ENCODE measurements at places on chromosomes 5 and 9.

DNA sequence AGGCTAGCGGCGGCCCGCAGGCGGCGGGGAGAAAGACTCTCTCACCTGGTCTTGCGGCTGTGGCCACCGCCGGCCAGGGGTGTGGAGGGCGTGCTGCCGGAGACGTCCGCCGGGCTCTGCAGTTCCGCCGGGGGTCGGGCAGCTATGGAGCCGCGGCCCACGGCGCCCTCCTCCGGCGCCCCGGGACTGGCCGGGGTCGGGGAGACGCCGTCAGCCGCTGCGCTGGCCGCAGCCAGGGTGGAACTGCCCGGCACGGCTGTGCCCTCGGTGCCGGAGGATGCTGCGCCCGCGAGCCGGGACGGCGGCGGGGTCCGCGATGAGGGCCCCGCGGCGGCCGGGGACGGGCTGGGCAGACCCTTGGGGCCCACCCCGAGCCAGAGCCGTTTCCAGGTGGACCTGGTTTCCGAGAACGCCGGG, 253 bp downstream of the SLC12A2 start:
- DNase-seq: no peak

GRCh38 chr5:67149951-67150523, 46.6 kb downstream of the CD180 start:
- no peak for DNase-seq

- no peak for DNase-seq
Measured at GRCh38 chr9:124510650-124511425, 3.6 kb upstream of the NR5A1 start.

DNA sequence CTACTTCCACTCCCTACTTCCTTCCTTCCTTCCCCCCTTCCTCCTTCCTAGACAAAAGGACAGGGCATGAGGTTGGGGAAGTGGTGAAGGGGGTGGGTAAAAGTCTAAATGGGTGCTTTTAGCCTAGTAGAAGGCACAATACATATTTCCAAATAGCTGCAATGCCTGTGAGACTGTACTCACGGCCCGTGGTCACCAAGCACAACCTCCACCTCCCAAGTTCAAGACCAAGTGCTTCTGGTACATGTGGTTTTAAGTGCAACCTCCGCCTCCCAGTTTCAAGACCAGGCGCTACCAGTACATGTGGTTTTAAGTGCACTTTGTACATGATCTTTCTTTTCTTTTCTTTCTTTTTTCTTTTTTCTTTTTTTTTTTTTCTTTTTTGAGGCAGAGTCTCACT, 14.5 kb upstream of the NTNG2 start:
- no peak for DNase-seq

GRCh38 chr5:107610798-107611197, 59.9 kb downstream of the EFNA5 start:
- DNase-seq: no peak

DNA sequence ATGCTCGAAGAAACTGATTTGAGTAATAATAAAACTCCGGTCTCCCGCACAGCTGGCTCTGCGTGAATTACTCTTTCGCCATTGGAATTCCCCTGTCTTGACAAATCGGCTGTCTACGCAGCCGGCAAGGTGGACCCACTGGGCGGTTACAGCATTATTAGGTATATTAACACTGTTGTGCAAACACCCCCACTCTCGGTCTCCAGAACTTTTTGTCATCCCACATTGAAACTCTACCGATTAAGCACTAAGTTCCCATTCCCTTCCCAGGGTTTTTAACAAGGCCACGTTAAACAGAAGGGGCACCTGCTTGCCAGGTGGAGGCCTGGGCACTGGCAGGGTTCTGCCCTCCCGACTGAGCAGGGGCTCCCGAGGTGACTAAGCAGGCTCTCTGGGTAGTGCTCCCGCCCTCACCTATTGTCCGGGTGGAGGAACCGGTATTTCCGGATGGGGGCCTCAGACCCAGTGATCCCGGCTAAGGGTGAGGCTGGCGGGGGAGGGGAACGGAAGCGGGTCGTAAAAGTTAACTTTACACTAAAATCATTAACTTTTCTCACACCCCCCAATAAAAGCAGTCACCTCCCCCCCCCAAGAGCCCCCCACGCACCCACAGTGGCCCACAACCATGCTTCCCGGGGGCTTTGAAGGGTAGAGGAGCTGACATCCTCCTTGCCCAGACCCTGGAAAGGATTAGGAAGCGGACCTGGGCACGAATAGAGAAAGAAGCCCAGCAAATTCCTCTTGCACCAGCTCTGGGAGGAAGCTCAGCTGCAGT, 53.5 kb upstream of the TJP2 start:
- DNase-seq: no peak

DNA sequence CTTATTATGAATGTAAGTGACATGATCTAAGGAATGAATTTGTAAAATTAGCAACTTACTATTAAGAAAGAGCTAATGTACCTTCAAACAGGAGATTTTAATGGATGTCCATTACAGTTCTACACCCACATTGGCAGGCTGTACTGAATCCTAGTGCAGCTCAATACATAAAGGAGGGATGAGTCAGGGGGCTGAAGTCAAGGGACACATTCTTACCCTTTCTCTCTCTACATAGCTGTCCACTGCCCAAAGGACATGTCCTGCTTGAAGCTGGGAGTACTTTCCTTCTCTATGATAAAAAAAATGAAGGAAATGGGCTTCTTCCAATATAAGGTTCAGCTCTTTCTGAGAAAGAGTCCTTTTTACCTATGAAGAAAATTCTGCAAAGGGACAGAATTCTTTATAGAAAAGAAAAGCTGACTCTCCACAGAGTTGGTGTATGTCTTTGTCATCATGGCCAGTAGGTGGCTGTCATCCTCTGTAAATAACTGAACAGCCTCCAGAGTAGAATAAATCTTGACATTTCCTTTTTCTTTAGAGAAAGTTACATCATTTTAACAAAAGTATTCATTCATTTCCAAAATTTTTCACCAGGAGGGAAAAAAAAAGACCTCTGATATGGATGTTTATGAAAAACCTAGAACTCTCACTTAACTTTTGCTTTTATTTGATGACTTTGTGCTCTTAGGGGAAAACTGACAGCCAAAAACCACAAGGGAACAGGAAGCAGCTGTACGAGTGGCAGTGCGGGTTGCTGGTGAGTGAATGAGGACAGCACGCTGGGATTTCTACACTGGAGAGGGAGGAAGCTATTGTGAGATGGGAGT, 13.1 kb upstream of the IFNA14 start:
- peak; percentile 27 for DNase-seq

- DNase-seq: no peak
Measured at GRCh38 chr5:154221371-154221896, 30.9 kb downstream of the GALNT10 start.

- DNase-seq: no peak
Measured at GRCh38 chr9:2559192-2560152, 62.1 kb upstream of the VLDLR start.

GRCh38 chr9:98010445-98010844, 27.3 kb downstream of the ANP32B start:
- no peak for DNase-seq

- no peak for DNase-seq
Measured at GRCh38 chr9:123727332-123727731, 202.6 kb downstream of the DENND1A start.

DNA sequence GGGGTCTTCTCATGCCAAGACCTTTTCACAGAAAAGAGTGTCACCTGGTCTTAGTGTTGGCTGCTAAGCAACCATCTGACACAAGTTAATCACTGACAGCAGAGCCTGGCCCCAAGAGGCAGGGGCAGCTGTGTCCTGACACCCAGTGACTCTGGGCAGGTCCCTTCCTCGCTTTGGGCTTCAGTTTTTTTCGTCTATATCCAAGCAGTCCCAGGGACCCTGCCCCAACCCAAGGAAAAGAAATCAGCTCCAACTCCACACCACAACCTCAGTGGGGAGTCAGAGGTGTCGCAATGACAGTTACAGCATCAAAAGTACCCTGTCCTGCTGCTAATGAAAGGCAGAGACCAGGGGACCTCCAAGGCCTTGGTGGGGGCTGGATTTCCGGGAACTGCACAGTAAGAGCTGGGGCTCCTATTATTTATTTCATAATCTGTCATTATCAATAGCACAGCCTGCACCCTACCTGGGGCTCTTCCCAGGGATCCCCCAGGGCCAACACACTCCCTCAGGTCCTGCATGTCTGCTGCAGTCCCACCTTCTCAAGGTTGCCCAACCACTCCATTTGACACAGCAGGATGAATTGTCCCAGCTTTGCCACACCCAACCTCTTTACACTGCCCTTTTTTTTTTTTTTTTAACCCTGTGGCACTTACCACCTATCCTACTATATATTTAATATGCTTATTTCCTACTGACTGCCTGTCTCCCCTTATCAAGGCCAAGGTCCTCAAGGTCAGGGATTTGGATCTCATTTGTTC, 9.4 kb downstream of the ANKS6 start:
- DNase-seq: no peak

- DNase-seq: no peak
Measured at GRCh38 chr5:164746723-164747122, 1241.3 kb downstream of the MAT2B start.

DNA sequence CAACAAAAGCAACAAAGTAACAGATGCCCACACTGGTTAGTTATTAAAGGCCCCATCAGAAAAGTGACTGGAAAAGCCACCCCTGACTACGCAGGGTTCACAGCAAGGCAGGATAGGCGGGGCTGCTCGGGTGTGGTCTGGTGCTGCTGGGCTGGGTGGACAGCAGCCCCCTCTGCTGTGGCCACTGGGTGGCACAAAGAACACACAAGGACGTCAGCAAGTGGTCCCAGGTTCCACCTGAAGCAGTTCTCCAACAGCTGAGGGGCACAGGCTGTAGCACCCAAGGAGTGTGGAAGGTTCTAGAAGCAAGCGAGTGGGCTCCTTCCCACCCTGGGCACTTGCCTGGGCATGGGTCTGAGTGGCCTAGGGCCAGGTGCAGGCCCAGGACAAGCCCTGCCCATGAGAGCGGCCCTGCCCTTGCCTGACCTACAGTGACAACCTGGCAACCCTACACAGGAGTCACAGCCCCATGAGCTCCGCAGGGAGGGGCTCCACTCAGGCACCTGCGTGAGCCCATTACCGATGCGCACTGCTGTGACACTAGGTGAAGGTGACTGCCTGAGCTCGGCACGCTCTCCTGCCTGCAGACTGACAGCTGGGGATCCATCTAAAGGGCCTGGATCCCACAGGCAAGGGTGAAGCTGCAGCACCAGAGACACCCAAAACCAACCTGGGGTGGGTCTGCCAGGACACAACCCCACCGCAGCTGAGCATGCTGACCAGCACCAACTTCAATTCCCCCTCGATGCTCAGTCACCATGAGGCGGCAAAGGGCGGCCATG, 8.1 kb downstream of the BRD9 start:
- DNase-seq: no peak

DNA sequence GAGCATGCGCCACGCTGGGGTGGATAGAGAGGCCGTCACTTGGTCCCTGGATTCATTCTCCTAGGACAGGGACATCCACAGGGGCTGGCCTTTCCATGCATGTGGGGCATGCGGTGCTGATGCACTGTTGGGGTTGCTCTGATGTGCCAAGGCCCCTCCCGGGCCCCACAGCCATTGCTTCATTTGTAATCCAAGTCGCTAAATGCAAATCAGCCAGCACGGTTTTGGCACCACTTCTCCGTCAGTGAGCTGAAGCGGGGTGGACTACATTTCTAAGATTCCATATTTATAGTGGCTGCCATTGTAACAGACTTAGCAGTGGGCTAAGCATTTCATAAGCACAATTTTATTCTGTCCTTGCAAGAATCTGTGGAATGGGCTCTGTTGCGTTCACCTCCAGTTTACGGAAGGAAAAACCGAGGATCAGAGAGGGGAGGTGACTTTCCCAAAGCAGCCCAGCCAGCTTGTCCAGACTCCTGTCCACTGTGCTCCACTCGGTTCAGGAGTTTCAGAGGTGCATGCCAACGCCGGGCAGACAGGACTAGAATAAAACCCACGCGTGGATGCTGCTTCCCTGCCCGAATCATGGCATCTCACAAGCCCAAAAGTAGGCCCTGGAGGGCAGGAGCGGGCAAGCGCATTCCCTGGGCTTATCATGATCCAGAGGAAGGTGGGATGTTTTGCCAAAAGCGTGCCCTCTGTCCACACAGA, 102.6 kb upstream of the COL5A1 start:
- DNase-seq: no peak

DNA sequence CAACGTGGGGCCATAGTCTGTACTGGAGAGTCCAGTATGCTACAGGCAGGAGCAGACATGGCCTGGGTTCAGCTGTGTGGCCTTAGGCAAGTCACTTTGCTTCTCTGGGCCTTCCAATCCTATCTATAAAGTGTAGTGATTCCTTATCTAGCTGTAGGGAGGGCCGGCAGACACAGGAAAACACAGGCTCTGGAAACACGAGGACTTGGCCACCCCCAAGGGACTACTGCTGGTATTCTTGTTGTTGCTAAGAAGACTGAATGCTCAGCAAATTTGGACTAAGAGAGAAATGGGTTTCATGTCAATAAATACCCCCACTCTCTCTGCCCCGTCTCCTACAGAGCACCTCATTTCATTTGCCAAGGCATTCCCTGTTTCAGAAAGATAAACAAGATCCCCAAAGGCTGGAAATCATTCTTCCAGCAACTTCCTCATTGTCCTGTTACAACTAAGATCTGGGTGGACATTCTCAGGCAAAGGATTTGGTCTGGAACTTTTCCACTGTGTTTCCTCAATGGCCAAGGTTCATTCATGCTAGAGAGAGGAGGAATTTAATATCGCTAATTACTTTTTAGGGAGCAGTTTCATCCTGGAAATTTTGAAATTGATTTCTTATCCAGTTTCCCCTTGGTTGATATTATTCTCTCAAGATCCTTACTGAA, 105.8 kb downstream of the GABBR2 start:
- no peak for DNase-seq

DNA sequence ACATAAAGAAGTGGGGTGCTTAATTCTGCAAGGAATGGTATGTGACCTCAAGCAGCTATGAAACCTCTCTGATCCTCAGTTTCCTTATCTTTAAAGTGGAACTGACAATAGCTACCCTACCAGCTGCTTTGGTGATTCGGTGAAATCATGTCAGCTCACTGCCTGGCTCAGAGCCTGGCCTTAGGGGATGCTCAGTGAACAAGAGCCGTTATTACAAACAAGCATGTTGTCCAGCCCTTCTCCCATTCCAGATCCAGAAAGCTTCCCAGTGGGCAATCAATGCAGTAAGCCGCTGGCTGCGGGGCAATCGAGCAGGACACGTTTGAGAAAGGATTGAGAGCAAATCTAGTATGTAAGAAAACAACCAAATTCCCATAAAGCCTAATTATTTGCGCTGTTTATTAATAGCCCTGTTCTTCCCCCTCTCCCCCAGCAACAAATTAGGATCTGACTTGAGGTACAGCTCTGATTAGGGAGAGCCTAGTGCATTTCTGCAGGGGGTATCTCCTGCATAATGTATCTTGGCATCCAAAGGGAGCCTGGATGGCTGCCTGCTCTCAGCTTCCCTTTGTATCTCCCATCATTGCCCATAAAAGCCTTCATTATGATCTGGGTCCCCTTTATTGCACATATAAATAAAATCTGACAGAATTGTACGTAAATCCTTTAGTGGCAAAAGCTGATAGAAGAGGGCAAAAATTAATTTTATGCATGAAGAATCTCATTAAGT, 371.4 kb downstream of the TMEM232 start:
- DNase-seq: no peak

- no peak for DNase-seq
Measured at GRCh38 chr9:109110329-109111021, 9.3 kb downstream of the TMEM245 start.

GRCh38 chr5:25688156-25688555, 1043.4 kb upstream of the CDH10 start:
- DNase-seq: no peak

- no peak for DNase-seq
Measured at GRCh38 chr9:123418506-123418905, 62.5 kb downstream of the CRB2 start.

Measured in KG1 (cell line).